CD4-positive, CD25-positive, alpha-beta regulatory T cell (primary cell): ENCODE measurements at places on chromosomes 6 and 20.
A peak's percentile ranks its signal among the peaks of the same experiment; 100 is the strongest.

GRCh38 chr6:16049168-16049567 is 79.7 kb upstream of the MYLIP start:
- peaks cover 4% of the 10 kb centered on the region for H3K27me3 ChIP-seq
- H3K36me3 ChIP-seq, result no peaks in the 10 kb centered on the region
- H3K4me3 ChIP-seq, result no peak overlapping the region
- no peak for DNase-seq

- peak; percentile 78 for DNase-seq
- H3K36me3 ChIP-seq, result peaks cover 23% of the 10 kb centered on the region
- H3K4me3 ChIP-seq, result peak overlapping the region; percentile 92
- peak overlapping the region; percentile 97 for H3K27ac ChIP-seq
- no peaks in the 10 kb centered on the region for H3K27me3 ChIP-seq
Measured at GRCh38 chr6:42929821-42930360, 611 bp downstream of the CNPY3 start.

GRCh38 chr20:32018269-32019155 is 8.3 kb downstream of the CCM2L start:
- H3K4me1 ChIP-seq, result peaks cover 13% of the 10 kb centered on the region
- H3K27me3 ChIP-seq, result peaks cover 39% of the 10 kb centered on the region
- no peaks in the 10 kb centered on the region for H3K36me3 ChIP-seq
- no peak overlapping the region for H3K4me3 ChIP-seq
- DNase-seq, result peak; percentile 25

DNA sequence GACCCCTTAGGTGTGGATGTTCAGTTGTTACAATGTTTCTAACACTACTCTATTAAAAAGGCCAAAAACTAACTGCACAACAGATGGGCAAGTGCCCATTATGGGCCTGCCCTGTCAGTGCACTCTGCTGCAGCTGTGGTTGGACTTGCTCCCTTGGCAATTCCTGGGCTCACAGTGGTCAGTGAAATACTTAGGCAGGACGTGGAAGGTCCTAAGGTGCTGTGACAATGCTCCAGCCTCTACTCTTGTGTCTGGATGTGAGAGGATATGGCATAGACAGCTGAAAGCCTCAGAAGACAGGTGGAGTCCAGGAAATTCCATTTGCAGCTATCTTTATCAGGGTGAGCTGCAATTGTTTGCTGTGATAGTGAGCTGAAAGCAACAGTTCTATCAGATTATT is 136.5 kb upstream of the OLIG3 start:
- no peak for DNase-seq
- no peaks in the 10 kb centered on the region for H3K36me3 ChIP-seq
- H3K4me3 ChIP-seq, result no peak overlapping the region
- H3K4me1 ChIP-seq, result no peaks in the 10 kb centered on the region
- no peak overlapping the region for H3K27ac ChIP-seq

DNA sequence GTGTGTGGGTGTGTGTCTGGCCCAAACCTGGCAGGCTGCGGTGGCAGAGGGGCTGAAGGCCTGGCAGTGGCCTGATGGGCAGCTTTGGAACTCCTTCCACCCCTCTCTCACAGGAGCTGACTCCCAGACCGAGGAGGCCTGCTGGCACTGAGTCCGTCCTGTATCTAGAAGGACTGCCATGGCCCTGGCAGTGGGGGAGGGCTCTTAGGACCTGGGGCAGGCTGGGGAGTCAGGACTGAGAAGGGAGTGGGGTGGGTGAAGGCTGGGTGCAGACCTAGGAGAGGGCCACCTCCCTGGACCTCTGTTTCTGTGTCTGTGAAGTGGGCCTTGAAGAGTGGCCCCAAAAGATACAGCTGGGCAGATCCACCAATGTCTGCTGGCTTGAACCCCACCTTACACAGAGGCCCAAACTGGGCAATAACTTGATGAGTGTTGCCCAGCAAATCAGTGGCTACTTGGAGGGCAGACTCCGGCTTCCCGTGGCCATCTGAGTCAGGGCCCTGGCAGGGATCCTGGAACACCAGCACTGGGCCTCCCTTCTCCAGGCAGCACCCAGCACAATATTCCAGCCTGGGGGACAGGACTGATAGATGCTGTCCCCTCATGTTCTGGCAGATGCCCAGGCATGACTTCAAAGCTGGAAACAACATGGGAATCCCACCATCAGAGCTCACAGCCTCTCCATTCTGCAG is 46.7 kb upstream of the BLCAP start:
- no peaks in the 10 kb centered on the region for H3K36me3 ChIP-seq
- H3K4me1 ChIP-seq, result no peaks in the 10 kb centered on the region
- peaks cover 2% of the 10 kb centered on the region for H3K27me3 ChIP-seq
- no peak for DNase-seq
- H3K27ac ChIP-seq, result no peak overlapping the region

- H3K4me3 ChIP-seq, result no peak overlapping the region
- no peaks in the 10 kb centered on the region for H3K4me1 ChIP-seq
- no peak overlapping the region for H3K27ac ChIP-seq
- no peaks in the 10 kb centered on the region for H3K36me3 ChIP-seq
Measured at GRCh38 chr6:7938562-7939183, 28.1 kb upstream of the TXNDC5 start.

- peaks cover 77% of the 10 kb centered on the region for H3K4me1 ChIP-seq
- H3K4me3 ChIP-seq, result peak overlapping the region; percentile 82
- no peaks in the 10 kb centered on the region for H3K36me3 ChIP-seq
Measured at GRCh38 chr6:135021310-135022049, 33.1 kb downstream of the HBS1L start.

GRCh38 chr6:158049055-158050028 is 67.7 kb downstream of the SYNJ2 start:
- H3K4me1 ChIP-seq, result peaks cover 5% of the 10 kb centered on the region
- no peaks in the 10 kb centered on the region for H3K27me3 ChIP-seq
- peaks cover 7% of the 10 kb centered on the region for H3K36me3 ChIP-seq
- H3K27ac ChIP-seq, result no peak overlapping the region
- H3K4me3 ChIP-seq, result no peak overlapping the region
- DNase-seq, result no peak

DNA sequence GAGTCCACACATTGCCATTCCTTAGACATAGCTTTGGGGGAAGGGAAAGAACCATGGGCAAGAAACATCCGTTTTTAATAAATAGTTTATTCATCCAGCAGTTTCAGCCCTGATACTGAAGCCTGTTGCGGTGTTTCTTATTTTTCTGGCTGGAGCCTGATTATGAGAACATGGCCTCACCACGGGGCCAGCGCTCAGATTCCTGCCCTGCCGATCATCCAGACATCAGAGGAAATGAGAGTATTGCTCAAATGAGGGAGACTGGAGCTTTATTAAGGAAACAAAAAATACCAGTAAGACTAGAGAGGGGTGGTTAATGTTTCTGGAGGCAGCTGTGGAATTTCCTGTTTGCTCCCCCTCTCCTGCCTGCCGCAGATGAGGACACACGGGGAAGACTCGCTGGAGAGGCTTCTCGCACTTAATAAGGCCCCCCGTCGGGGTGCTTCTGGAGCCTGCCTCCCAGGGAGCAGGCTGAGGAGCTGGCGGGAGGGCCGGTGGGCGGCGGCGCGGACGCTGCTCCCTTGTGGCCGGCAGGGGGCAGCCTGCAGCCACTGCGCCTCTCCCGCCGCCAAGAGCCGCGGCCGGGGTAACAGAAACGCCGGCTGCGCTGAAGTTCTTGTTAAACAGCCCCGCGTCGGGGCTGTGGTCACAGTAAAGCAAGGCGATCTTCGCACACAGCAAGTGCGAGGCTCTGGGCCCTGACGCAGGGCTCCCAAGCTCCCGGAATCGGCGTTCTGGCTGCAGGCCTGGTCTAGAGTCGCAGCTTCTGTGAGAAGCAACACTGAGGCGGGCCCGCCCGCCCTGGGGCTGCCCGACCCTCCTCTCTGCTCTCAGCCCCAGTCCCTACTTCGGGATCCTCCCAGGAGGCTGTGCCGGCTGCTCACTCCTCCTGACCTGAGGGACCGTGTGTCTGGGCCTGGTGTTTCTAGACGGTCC is 17.5 kb downstream of the LEMD2 start:
- DNase-seq, result peak; percentile 72
- peaks cover 32% of the 10 kb centered on the region for H3K36me3 ChIP-seq
- no peak overlapping the region for H3K4me3 ChIP-seq
- H3K27ac ChIP-seq, result no peak overlapping the region
- H3K4me1 ChIP-seq, result peaks cover 10% of the 10 kb centered on the region

GRCh38 chr6:119658917-119659316 is 309.4 kb upstream of the MAN1A1 start:
- H3K36me3 ChIP-seq, result no peaks in the 10 kb centered on the region
- no peaks in the 10 kb centered on the region for H3K4me1 ChIP-seq
- no peak overlapping the region for H3K4me3 ChIP-seq
- H3K27me3 ChIP-seq, result peaks cover 3% of the 10 kb centered on the region

- no peak overlapping the region for H3K4me3 ChIP-seq
- no peaks in the 10 kb centered on the region for H3K36me3 ChIP-seq
- DNase-seq, result no peak
Measured at GRCh38 chr6:34953061-34954025, 64.3 kb downstream of the ANKS1A start.

DNA sequence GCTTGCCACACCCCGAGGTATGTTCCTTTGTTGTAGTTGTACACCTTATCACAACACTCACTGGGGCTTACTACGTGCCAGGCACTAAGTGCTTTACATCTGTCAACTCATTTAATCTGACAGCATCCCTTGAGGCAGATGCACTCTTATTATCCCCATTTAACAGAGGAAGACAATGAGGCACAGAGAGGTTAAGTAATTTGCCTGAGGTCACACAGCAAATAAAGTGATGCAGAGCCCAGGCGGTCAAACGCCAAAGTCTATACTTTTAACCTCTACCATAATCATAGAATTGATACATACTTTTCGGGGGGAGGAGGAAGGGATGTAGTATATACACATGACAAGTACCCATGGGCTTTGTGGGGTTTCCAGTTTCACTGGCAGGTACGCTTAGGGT is 37.7 kb downstream of the MDFI start:
- DNase-seq, result no peak
- no peaks in the 10 kb centered on the region for H3K36me3 ChIP-seq
- no peaks in the 10 kb centered on the region for H3K4me1 ChIP-seq
- peaks cover under 1% of the 10 kb centered on the region for H3K27me3 ChIP-seq
- H3K4me3 ChIP-seq, result no peak overlapping the region

DNA sequence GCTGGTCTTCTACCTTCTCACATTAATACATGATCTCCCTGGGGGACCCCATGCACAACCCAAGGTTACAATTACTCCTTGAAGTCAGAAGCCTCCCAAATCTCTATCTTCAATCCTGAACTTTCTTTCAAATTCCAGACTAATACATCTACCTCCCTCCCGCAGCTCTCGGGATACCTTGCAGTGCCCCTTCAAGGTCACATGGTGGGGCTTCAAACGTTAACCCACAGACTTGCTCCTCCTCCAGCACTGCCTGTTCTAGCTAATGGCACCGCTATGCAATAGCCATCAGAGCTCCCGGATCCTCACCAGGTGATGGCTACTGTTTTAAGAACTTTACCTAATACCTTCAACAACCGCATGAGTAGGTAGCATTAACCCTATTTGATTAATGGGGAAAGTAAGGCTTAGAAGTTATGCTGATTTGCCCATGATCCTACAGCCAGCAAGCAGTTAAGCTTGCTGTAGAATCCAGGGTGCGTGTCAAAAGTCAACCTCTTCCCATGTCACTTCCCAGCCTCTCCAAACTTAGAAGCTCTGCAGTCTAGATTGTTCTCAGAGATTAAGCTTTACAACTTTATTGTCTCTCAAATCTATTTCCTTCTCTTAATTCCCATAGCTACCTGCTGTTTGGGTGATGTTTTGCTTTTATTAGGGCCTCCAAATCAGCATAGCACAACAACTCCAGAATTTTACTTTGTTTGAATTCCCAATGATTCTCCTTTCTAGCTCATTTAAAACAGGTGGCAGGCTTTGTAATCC is 44.7 kb downstream of the PLAGL1 start:
- no peaks in the 10 kb centered on the region for H3K36me3 ChIP-seq
- no peak for DNase-seq
- no peak overlapping the region for H3K27ac ChIP-seq
- H3K27me3 ChIP-seq, result no peaks in the 10 kb centered on the region
- H3K4me3 ChIP-seq, result no peak overlapping the region

DNA sequence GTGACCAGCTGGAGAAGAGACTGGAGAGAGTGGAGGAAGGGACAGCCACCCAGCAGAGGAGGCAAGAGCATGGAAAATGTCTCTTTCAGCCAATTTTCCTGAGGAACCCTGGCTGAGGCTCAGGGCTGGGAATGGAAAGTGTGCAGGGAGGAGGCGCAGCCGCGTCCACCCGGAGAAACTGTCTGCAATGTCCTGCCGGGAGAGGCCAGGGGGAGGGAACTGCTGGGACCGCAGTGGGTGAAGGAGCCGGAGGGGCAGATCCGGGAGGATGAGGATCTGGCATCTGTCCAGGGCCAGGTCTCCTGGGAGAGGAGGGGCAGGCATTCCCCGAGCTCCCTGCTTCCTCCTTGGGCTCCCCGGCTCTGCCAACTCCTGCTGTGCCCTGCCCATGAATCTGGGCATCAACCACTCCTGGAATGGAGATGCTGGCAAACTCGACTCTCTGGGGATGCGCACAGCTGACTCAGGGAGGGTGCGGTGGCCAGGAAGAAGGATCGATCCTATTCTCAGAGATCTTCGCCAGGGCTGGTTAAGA is 17.4 kb upstream of the HM13 start:
- H3K36me3 ChIP-seq, result no peaks in the 10 kb centered on the region
- H3K4me3 ChIP-seq, result no peak overlapping the region
- no peaks in the 10 kb centered on the region for H3K27me3 ChIP-seq
- H3K4me1 ChIP-seq, result no peaks in the 10 kb centered on the region
- no peak for DNase-seq
- no peak overlapping the region for H3K27ac ChIP-seq

DNA sequence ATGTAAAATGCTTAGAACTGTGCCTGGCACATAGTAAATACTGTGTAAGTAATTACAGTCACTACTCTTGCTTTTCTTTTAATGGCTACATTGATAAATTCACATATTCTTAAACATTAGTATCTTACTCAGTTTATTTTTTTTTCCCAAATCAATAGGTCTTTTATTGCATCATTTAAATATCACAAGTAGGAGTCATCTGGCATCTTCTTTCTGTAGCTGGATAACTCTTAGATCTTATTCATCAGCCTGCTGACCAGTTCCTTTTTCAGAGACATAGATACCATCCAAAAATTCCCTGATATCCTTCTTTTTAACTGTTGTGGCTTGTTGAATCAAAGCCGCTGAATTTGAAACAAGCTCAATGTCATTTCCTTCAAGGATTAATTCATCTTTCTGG is 20.0 kb upstream of the PHF3 start:
- H3K4me1 ChIP-seq, result no peaks in the 10 kb centered on the region
- H3K4me3 ChIP-seq, result no peak overlapping the region

DNA sequence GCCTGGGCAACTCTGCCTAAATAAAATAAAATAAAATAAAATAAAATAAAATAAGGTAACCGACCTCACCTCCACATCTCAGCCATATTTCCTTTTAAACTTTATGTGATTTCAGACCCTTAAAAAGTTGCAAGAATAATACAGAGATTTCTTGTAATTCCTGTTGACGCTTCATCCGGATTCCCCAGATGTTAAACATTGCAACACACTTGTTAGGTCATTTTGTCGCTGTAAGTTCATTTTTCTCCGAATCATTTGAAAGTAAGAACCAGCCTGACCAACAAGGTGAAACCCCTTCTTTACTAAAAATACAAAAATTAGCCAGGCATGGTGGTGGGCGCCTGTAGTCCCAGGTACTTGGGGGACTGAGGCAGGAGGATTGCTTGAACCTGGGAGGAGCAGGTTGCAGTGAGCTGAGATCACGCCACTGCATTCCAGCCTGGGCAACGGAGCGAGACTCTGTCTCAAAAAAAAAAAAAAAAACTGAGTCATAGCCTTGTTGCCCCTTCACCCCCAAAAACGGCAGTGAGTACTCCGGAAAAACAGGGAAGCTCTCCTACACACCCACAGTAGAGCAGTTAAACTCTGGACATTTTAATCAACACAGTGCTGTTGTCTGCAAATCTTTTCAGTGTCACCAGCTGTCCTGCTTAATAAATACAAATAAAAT is 5.9 kb downstream of the PYGB start:
- H3K4me3 ChIP-seq, result no peak overlapping the region
- no peak overlapping the region for H3K27ac ChIP-seq
- H3K36me3 ChIP-seq, result no peaks in the 10 kb centered on the region
- no peaks in the 10 kb centered on the region for H3K27me3 ChIP-seq
- H3K4me1 ChIP-seq, result peaks cover 18% of the 10 kb centered on the region
